ENCODE measurements at places on chromosomes 13 and 19.

DNA sequence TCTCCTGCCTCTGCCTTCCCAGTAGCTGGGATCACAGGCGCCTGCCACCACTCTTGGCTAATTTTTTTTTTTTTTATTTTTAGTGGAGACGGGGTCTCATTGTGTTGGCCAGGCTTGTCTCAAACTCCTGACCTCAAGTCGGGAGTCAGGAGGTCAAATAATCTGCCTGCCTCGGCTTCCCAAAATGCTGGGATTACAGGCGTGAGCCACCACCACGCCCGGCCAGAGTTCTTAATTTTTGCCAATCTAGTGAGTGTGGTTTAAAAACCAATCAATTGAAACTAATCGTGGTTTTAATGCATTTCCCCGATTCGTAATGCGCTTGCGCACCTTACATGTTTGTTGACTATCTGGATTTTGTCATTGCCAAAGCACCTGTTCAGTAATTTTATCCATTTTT, 37.0 kb downstream of the SKA3 start:
- no peak for DNase-seq

DNA sequence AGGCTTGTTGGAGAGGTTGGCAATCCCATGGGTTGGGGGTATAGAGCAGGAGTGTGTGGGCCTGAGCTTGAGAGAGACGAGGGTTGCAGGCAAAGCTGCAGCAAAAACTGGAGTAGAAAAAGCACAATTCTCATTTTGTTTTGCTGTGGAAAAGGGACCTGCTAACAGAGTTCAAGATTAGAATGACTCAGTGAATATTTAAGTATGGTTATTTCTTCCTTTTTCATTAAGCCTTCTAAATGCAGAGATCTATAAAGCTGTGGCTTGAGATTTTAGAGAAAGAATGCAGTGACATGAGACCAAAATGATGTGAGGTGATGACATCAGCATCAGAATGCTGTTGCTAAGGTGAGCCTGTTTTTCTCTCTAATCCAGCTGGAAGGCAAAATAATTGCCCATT, 10.8 kb upstream of the MBNL2 start:
- no peak for DNase-seq

- DNase-seq: no peak
These were observed 8.6 kb downstream of the LILRA6 start for GRCh38 chr19:54233941-54234340.

DNA sequence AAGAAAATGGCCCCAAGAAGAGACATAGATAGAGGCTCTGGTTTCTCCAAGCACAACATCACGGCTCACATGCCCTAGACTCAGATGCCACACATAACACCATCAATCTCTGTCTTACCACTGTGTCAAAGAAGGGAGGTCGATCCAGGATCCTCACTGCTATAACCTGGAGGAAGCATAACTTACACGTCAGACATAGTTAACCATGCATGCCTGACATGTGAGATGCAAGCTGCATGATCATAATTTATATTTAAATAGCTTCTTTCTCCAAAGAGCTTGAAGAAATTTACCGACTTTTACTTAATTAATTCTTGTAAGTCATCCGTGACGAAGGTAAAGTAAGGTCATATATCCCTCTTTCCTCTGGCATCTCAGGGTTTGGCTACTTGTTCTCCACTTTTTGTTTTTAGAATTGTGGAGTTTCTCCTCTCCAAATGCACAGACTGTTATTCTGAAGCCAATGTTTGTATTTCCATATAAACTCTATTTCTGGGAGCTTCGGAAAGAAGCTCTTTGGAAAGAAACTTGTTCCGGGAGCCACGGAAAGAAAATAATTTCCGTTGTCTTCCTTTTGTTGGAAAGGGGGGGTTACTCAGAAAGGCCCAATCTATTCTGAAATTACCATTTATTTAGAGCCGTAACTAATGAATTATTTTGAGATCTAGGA, 205.6 kb downstream of the LHFPL6 start:
- no peak for DNase-seq

GRCh38 chr13:25702386-25702785, 330.6 kb downstream of the ATP8A2 start:
- DNase-seq: no peak
